COR-L47 (cell line): ENCODE measurements at places on chromosomes 1 and 21.

DNA sequence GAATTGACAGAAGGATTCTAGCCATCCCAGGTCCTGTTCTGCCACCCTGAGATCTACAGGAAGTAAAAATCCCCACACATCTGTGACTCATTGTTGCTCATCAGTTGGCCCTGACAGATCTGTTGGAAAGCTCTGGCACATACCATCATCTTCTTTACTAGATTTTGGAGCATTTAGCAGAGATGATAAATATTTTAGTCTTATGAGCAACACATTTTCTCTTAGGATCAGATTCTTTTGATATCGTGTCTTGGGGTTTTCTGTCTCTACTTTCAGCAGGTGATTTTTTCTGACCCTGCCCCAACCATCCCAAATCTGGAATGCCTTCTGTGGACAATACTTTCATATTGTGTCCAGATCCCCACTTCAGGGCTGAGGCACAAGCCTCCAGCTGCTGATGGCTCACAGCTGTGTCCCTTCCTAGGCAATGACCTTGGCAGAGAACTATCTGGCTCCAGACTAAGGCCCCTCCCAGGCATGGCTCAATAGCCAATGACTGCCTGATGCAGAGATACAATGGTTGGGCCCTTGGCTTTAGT lies 102.8 kb downstream of the GDAP2 start:
- no peak for DNase-seq

DNA sequence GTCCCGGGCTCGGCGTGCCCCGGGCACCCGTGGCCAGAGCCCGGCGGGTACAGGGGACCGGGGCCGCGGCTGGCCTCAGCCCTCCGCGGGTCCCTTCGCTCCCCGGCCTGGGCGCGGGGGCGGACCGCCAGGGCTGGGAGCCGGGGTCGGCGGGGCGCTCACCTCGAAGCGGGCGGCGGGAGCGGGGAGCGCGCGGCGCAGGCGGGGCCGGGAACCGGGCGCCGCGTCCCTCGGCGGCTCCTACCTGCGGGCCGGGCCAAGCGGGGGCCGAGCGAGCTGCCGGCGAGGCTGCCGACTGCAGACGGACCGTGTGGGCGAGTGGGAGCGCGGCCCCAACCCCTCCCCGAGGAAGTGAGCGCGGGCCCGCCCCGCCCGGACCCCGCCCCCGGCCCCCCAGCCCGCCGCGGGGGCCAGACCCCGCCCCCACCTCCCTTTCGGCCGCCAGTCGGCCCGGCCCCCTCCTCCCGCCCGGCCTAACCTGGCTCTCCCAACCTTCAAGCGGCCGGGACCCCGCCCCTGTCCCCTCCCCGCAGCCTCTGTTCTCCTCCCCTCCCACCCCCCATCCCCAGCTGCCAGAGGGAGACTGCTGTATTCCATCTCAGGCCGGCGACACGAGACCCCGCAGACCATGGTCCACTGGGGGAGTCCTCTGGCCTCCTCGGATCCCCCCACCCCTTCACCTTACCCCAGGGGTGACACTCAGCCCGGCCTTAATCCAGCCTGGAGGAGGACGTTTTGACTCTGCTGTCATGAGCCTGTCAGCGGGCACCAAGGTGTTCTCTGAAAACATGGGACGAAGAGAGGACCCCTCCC lies at the start of gene FHL3:
FHL3 (minus strand) TSS at position 320 of the 813 bp plus-strand sequence. CDS start 6,102 bp downstream, outside the sequence.
- peak; percentile 49 for DNase-seq

DNA sequence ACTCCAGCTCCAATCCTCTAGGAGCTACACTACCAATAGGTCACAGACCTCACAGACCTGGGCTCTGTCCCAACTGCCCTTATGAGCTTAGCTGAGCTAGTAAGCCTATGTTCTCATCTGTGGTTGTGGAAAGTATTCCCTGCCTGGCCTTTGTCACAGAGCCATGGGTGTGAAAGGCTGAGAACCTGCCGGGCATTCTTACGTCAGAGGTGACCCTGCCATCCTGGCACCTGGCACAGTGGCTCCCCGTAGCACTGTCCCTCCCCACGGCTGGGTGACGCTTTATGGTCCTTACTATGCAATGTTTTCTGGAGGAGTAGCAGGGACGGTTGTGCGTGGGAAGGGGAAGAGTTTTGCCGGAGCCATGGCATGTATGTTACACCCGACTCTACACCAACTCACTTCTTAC lies 3.5 kb downstream of the TNFRSF1B start:
- no peak for DNase-seq

DNA sequence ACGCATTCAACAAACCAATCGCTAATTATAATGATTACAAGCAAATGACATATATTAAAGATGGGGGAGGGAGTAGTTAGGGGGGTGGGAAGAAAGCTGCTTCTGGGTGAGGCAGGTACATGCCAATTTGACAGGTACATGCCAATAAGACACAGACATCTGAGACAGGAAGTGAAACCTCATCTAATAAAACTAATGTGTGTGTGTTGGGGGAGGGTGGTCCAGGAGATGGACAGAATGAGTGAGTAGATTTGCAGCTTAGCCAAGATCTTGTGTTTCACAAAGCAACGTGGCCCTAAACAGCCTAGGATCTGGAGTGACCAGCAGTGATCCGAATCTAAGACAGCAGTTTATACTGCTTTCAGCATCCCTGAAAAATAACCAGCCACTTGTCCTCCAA lies 10.8 kb downstream of the CFAP45 start:
- peak; percentile 51 for DNase-seq

DNA sequence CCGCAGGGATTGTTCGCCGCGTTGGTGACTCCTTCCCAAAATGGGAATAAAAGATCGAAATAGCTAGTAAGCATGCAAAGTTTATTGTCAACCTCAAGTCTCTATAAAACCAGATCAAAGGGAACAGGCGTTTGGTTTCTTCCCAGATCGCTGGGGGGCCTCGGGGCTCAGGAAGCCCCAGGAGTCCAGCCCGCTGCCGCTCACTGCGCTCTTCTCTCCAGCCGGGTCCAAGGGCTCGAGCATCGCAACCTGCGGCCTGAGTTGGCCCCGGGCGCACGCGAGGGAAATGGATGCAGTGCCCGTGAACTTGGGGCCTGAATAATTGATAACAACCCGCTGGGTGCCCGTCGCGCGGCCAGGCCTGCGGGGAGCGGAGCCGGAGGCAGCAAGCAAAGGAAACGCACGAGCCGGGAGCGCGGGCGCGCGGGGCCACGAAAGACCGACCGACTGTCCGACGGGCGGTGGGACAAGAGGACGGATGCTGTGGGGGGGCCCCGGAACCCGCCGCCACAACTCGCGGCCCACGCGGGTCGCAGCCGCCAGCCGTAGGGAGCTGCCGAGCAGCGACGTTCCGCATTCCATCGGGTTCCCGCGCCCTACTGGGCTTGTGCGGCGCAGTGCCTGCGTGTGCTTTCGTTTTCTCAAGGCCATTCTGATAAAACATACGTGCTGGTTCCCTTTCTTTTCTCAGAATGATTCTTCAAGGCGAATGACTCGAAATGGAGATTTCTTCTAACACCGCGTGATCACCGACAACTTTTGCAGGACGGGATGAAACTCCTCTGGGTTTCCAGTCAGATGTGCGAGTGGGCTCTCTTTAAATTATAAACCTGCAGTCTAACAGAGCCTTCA lies 14.0 kb upstream of the ALX3 start:
- DNase-seq = no peak

DNA sequence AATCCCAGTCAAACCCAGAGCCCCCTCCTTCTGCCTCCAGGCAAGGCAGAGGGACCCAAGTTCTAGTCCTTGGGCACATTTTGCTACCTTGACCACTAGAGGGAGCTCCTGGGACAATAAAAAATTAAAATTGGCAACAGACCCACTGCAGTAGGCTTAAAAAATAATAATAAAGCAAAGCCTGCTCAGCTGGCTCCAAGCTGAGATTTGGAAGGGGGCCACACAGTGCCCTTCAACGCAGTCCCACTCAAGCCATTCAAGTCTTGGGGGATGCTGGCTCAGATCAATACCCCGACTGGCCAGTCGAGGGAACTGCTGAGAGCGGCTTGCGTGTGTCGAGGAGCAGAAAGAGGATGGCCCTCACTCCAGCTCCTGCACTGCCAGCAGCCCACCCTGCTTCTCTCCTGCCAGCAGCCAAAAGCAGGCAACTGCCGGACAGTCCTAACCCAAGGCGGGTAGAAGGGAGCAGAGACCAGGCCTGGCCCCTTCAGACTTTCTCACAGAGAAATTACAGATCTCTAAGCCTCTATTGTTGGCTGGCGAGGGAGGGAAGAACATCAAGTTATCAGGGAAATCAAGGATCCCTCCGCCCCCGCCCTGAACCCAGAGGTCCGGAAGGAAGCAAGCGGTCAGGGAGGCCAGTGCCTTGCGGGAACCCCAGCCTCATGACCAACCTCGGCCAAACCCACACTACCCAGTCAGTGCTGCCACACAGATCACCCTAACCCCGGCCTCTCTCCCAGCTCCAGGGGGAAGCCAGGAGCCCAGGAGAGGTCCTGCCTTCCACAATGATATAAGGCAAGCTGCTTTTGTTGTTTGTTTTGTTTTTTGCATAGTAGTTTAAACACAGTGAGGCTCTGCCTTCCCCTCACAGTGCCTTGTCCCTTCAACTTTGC lies 4.9 kb upstream of the ALDH4A1 start:
- peak; percentile 24 for DNase-seq

- no peak for DNase-seq
Measured at GRCh38 chr1:231020139-231020601, 19.9 kb downstream of the FAM89A start.

- peak; percentile 73 for DNase-seq
Measured at GRCh38 chr1:247336390-247336789, 4.7 kb upstream of the ZNF496 start.

- peak; percentile 64 for DNase-seq
Measured at GRCh38 chr1:24502065-24502708, 449 bp upstream of the RCAN3 start.

DNA sequence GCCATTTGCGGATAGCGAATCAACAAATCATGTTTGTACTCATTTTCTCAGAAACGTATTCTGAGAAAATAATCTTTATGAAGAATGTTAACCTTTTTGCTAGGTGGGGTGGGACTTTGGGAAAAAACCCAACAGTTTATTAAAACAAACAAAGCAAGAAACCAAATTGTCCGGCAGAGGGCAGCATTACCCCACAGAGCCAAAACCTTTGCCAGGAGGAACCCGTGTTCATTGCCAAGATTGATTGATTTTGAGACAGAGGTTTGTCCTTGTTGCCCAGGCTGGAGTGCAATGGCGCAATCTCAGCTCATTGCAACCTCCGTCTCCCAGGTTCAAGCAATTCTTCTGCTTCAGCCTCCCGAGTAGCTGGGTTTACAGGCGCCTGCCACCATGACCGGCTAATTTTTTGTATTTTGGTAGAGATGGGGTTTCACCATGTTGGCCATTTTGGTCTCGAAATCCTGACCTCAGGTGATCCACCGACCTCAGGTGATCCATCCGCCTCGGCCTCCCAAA lies 70.8 kb upstream of the RHOU start:
- DNase-seq = peak; percentile 74

DNA sequence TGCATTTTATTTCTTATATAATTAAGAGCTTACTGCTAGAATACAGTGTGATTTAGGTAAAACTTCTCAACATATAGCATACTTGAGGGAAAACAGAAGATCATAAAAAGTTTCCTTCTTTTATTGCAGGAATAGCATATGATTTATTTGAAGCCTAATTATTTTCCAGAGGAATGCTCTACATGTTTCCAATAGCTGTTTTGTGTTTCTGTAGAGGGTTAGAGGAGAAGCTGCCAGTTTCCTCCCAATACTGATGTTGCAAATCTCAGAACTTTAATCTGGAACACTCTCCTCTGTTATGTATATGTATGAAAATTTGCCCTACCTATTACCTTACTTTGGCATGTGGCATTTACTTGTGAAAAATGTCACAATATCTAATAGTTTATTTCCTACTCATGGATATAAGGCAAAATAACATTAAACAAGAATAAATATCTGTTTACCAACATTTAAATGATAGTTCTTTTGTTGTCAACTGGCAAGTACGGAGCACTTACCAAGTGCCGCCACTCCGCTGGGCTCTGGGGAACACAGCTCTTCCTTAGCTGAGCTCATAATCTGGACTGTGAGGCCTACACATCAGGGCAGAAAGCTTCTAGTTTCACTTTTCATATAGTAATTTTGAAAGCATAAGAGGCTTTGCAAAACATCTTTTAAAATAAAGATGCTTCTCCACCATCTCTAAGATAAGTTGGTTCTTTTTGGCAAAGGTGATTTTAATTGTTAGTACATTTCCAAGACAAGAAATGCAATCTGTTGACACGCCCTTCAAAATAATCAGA lies 239.8 kb upstream of the C1orf105 start:
- no peak for DNase-seq

DNA sequence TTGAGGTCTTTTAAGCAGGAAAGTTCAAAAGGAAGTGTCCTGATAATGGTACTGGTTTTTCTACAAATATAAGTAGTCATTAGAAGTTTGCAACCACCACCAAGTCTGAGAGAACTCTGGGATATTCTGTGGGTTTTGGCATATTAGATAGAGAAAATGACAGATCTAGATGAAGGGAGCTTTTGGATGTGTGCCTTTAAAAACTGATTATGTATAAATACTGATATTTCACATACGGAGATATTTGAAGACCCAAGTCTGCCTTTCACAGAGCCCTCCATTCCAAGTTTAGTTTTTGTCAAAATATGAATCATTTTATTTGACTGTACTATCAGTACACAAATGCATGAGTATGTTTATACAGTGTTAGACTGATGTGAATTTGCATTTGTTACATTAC lies 48.6 kb downstream of the DPH5 start:
- DNase-seq = no peak

- DNase-seq = peak; percentile 60
Measured at GRCh38 chr21:25881524-25882376, 147.0 kb downstream of the GABPA start.

- no peak for DNase-seq
Measured at GRCh38 chr1:91555821-91556531, 55.3 kb downstream of the CDC7 start.

DNA sequence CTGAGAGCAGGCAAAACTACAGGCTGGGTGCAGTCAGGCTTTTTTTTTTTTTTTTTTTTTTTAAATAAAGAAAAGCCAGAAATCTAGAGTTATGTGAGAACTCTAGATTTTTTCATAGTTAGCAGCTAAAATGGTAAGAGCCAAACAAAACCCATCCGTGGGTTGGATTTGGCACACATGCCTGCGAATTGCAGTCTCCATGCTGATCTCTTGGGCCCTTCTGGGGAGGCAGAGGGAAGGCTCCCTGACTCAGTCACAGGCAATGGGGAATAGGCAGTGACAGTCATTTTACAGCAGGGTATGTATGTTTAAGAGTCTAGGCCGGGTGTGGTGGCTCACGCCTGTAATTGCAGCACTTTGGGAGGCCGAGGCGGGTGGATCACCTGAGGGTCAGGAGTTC lies 2.6 kb downstream of the TXLNA start:
- DNase-seq = no peak

GRCh38 chr1:173201969-173202368 lies 5.2 kb downstream of the TNFSF4 start:
- no peak for DNase-seq

- no peak for DNase-seq
Measured at GRCh38 chr1:110348771-110349170, 9.6 kb downstream of the RBM15 start.

GRCh38 chr21:43187715-43188114 lies 18.9 kb downstream of the CRYAA start:
- no peak for DNase-seq

- DNase-seq = no peak
Measured at GRCh38 chr1:29644812-29645211, 408.5 kb downstream of the PTPRU start.

- no peak for DNase-seq
Measured at GRCh38 chr1:194078765-194079164, 892.4 kb upstream of the B3GALT2 start.

GRCh38 chr1:94648225-94649007 lies 106.9 kb upstream of the F3 start:
- no peak for DNase-seq
